Effector CD8-positive, alpha-beta T cell (primary cell): ENCODE measurements at places on chromosomes 12 and 14.

DNA sequence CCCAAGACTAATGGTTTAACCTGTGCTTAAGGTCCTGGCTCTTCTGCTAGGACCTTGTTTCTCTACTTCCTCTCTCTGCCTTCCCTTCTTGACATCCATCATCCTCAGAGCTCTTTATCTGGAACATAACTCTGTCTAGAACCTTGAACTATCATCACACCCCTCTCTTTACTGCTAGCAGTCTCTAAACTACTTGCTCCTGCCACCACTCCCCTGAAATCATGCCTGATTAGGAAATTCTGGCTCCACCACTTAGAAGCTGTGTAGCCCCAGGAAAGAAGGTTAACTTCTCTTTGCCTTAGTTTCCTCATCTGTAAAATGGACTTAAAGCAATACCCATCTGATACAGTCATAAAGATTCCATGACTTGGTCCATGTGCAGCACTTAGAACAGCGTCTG, 9.1 kb downstream of the SLC38A1 start:
- DNase-seq, result no peak

- DNase-seq, result no peak
These were observed 24.1 kb downstream of the TTC8 start for GRCh38 chr14:88848571-88848970.

GRCh38 chr14:22506378-22506710, 82.7 kb downstream of the DAD1 start:
- DNase-seq, result no peak

DNA sequence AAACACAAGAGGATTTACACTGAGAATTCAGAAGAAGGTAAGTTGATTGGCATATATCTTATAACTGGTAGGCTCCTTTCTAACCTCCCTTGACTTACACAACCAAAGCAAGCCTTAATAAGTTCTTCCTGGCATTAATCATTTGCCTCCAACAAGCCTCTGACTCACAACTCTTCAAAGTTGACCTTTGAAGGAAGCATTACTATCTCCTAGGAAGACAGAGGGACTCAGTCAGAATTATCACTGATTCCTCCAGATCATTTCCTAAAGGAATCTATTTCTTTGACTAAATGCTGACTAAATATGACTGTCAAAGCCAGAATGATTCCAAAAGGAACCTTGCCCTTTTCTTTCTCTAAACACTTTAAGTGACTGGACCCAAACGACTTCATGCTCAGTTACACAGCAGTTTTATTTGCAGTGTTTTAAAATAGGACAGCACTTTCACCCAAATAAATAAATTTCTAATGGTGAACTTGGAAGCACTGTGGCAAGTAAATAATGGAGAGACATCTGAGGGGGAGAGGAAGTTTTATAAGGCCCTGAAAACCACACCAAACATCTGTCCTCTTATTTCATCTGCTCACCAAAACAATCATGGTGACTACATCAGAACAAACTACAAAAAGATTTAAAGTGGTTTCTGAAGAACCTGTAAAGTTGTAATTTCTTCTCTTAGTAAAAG, 128.2 kb downstream of the KLHL28 start:
- DNase-seq, result no peak

DNA sequence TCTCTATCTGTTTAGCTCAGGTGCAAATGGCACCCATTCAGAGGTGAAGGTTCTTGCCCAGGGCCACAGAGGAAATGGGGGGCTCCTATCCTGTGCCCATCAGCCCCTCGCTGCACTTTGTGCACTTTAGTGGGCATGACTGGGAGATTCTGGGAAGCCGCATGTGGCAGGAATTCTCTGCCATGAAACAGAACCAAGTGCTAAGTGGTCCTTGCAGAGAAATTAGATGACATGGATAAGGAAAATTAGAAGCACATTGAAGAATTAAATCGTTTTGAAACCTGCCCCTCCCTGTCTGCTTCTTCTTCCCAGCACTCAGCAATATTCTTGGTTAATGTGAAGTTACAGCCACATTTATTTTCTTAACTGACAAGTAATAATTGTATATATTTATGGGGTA, 185.2 kb upstream of the RTL1 start:
- no peak for DNase-seq
